GM18507 (cell line): ENCODE measurements at places on chromosomes 1 and 21.

DNA sequence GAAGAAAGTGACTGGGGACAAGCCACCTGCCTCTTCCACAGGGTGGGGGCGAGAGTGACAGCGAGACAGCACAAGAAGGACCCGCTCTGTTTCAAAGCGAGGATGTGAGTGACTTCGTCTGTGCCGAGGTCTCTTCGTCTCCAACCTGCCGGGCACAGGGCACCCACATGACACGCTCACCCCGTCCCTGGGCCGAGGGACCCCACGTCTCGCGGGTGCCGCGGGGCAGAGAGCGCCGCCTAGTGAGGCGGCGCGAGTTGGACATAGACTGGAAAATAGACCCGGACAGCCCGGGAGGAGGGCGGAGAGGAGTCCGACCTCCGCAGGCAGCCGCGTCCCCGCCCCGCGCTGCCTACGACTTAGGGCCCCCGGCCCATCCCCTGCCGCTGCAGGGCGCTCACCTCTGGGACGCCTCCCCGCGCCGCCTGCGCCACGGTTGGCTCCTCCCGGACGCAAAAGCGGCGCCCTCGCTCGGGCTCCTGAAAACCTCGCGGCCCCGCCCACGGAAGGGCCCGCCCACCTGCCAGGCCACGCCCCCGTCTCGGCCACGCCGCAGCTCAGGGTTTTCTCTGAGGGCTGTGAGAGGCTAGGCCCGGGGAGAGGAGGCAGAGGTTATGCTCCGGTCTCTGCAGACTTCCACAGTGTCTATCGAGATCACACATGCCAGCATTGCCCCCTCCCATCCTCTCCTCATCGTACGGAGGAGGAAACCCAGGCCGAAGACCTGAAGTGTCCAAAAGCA is at the start of gene TLR5:
TSS of gene TLR5 (minus strand) at position 454 of the 742 bp plus-strand sequence. CDS start 30,217 bp downstream, outside the sequence.
- peak; percentile 76 for DNase-seq

GRCh38 chr1:93304716-93305138 is 41.0 kb upstream of the DR1 start:
- DNase-seq: peak; percentile 18

DNA sequence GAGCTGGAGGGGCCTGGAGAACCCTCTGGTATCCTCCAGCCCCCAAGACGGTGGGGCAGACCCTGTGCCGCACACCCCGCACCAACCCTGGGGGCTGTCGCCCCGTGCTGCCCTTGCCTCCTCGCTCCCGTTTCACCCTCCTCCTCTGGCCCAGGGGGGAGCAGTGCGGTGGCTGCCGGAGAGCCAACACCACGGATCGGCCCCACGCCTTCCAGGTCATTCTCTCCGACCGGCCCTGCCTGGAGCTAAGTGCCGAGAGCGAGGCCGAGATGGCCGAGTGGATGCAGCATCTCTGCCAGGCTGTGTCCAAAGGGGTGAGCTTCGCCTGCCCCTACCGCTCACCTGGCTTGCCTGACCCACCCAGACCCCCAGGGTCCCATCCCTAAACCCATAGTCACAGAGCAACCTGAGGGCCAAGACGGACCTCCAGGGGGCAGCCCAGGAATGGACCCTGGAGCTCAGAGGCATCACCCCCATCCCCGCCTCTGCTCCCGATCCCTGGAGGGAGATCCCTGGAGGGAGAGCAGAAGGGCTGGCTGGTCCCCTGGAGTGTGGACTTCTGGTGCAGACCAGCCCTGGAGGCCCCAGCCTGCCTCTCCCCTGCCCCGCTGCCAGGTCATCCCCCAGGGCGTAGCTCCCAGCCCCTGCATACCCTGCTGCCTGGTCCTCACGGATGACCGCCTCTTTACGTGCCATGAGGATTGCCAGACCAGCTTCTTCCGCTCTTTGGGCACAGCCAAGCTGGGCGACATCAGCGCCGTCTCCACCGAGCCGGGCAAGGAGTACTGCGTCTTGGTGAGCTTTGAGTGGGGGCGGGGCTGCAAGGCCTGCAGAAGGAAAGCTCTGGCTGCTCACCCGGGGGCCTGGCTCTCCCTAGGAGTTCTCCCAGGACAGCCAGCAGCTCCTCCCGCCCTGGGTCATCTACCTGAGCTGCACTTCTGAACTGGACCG is 4.0 kb upstream of the SLC25A34 start:
- no peak for DNase-seq

DNA sequence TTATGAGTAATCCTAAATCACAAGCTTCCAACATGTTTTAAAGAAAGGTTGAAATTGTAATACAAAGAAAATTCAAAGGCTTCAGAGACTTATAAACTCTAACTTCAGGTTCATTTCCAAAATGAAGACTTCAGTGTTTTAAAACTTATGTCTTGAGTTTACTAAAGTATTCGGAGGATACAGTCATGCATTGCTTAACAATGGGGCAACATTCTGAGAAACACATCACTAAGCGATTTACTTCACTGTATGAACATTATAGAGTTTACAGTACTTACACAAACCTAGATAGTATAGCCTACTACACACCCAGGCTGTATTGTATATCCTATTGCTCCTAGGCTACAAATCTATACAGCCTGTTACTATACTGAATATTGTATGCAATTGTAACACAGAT is 38.3 kb downstream of the CEP170 start:
- DNase-seq: no peak
